ENCODE measurements at places on chromosomes 1 and 21. TPM values are rescaled to one million over a fixed set of nuclear protein-coding genes. Genes with fewer than 3 reads are reported as not detected.

Gene KCNH1
- 2.0 TPM for total RNA-seq

Gene KRTAP13-1
- total RNA-seq, result not detected

Gene DPH5
- 47.2 TPM for total RNA-seq

Gene CD2
- total RNA-seq, result not detected

Gene GBP3
- total RNA-seq, result 9.7 TPM

Gene DPYD
- total RNA-seq, result 6.2 TPM

Gene S100A7
- total RNA-seq, result not detected

Gene FYB2
- not detected for total RNA-seq

Gene CELA3B
- total RNA-seq, result not detected

Gene PGLYRP4
- not detected for total RNA-seq

Gene FAM229A
- not detected for total RNA-seq

Gene BTBD19
- 1.9 TPM for total RNA-seq

Gene RIMS3
- total RNA-seq, result 4.2 TPM

Gene HAO2
- not detected for total RNA-seq

Gene KLF17
- total RNA-seq, result not detected

Gene FHAD1
- 1.2 TPM for total RNA-seq

Gene REG4
- total RNA-seq, result not detected

Gene TIE1
- not detected for total RNA-seq

Gene MMEL1
- total RNA-seq, result 1.5 TPM

Gene CELF3
- total RNA-seq, result not detected

Measured in Caki2 (cell line).